ENCODE measurements at places on chromosomes 5 and 9.
A peak's percentile ranks its signal among the peaks of the same experiment; 100 is the strongest.

DNA sequence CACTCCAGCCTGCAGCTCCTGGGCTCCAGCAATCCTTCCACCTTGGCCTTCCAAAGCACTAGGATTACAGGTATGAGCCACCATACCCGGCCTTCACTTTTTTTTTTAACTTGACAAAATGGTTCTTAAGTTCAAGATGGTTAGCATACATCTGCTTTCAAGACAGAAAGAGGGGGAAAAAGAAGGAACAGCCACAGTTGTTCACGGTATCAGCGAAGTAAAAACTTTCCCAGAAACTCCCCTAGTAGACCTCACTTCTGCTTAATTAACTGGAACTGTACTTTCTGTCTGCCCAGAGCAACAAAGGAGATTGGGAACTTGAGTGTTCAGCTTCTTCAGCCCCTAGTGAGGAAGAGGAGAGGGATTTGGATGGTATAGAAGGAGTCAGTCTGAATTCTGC, 116.7 kb downstream of the UGCG start:
- no peak for DNase-seq

- DNase-seq = no peak
Measured at GRCh38 chr9:100379862-100380261, 27.1 kb upstream of the TEX10 start.

GRCh38 chr9:132350861-132351315, 3.9 kb downstream of the SETX start:
- peak; percentile 50 for DNase-seq

DNA sequence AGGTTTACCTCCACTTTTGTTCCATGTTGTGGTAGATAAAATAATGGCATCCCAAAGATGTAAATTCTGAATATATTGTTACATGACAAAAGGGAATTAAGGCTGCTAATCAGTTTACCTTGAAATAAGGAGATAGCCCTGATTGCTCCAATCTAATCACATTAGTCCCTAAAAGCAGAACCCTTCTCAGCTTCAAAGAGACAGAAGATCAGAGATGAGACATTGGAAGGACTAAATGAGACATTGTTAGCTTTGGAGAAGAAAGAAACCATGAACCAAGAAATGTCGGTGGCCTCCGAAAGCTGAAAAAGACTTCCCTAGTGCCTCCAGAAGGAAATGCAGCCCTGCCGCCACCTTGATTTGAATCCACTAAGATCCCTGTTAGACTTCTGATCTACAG, 82.8 kb upstream of the PARP8 start:
- DNase-seq = no peak

DNA sequence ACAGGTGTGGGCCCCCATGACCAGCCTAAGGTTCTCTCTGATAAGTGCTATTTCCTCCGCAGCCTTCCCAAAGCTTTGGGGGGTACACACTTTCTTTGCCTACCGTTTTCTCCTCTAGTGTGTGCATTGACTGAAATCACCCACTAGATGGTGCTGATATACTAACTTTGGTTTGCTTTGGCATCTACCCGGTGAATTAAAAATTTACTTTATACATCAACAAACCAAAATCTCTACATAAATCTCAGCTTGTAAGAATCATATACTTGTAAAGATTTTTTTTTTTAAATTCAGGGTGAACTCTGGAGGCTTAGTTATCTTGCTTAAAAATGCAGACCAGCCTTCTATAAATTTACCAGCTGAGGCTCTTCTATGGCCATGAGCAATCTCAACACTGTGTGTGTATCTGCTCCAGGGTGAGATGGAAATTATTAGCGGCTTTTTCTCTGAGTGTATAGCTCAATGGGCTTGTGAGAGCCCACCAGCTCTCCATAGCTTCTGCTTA, 475.7 kb upstream of the TNC start:
- no peak for DNase-seq

DNA sequence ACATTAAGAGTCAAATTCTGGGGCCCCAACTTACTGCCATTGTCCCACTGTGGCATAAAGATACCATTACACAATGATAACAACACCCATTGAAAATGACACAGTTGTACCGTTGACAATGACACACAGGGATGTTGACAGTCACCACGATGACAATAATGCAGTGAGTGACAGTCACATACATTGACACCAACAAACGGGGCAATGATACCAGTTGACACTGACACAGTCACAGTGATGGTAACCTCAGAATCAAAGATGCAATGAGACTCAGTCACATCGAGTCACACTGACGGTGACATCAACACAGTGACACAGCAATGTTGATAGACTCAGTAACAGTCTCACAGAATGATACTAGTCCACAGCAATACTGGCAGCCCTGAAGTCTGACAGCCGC, 16.9 kb downstream of the CNTFR start:
- DNase-seq = no peak

DNA sequence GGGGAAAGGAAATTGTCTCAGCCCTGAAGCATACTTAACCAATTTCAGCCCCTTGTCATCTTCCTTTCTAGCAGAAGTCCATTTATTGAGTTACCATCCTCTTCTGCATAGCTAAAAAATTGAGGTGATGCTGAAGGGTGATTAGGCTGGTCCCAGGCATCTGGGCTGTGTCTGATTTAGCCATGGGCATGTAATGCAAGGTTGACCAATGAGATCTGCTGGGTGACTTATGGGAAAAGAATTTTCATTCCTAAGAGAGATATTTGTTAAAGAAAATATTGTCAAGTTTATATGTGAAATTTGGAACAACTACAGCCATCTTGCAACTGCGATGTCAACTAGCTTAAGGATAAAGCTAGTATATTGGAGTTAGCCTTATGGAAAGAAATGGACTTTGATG, 5.1 kb downstream of the ITGA2 start:
- DNase-seq = no peak

- no peak for DNase-seq
Measured at GRCh38 chr9:125447202-125447802, 185.7 kb downstream of the GAPVD1 start.

DNA sequence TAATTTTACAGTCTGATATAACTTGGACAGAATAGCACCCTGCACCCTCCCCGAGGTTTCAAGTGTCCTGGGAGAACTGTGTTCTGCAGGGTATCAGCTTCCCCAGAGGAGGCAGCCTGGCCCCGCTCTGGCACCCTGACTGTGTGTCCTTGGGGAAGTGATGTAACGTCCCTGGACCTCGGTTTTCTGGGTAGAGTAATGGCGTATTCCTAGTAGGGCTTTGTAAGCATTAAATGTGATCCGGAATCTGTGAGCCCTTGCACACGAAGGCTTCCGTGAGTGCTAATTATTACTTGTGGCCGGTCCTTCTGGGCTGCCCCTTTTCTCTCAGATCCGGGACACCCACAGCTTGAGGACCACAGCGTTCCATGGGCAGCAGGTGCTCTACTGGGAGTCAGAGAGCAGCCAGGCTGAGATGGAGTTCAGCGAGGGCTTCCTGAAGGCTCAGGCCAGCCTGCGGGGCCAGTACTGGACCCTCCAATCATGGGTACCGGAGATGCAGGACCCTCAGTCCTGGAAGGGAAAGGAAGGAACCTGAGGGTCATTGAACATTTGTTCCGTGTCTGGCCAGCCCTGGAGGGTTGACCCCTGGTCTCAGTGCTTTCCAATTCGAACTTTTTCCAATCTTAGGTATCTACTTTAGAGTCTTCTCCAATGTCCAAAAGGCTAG, 1.0 kb upstream of the CACFD1 start:
- DNase-seq = no peak

- no peak for DNase-seq
Measured at GRCh38 chr9:130433168-130433946, 11.4 kb upstream of the ASS1 start.

DNA sequence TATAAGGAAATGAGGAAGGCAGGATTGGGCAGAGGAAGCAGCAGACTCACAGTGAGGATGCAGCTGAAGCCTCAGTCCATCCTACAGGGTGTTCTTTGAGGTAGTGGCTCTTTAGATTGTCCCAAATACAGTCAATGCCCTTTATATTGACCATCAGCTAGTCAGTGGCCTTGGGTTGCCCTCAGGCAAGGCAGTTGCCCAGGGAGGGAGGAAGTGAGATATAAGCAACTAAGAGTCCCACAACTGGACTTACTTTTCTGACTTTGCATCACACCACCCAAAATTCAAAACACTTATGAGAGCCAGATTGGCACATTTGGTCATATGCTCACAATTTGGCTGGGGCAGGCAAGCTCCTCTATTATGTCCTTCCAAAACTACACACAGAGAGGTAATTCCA, 9.4 kb upstream of the SLC12A2 start:
- no peak for DNase-seq

DNA sequence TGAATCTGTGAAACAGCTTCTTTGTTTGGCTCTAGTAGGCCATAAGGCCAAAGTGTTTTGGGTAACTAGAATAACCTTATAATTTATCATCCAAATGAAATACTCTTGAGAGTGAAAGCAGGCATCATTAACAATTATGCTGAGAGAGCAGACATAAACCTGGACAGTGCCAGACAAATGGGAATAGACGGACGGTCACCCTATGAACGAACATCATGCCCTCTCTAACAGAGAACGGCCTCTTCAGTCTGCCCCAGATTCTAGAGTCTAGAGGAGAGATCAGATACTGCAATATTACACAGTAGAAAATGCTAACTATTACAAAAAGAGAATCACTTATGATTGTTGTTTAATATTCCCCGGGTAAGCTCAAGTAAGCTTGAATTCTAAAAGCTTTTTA, 68.5 kb downstream of the APBA1 start:
- DNase-seq = no peak

- no peak for DNase-seq
Measured at GRCh38 chr9:94029932-94030317, 54.3 kb upstream of the PTPDC1 start.

DNA sequence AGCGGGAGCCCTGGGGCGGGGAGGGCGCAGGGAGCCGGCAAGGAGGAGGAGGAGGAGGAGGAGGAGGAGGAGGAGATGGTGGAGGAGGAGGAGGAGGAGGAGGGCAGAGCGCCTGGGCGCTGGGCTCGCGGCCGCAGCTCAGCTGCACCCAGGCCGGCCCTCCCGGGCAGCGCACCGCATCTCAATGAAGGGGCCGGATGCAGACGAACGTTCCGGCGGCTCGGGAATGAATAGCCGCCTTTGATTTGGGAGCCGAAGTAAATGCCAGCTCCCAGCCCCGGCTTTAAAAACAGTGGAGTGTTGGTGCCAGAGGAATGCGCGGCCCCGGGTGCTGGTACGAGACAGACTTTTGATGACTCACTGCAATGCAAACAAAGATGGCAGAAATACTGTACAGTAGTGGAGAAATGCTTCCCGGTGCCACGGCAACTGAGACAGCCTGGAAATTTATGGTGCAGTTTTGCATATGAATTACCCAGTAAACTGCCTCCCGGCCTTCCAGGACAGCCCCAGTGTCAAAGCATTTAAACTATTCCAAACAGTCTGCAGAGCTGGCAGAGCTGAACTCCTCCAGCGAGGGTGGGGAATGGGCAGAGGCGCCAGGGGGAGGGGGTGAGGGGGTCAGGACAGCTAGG, 43.1 kb downstream of the NACC2 start:
- no peak for DNase-seq

- no peak for DNase-seq
Measured at GRCh38 chr9:72420783-72421182, 55.8 kb upstream of the ZFAND5 start.

- DNase-seq = no peak
Measured at GRCh38 chr9:134539586-134540194, 101.9 kb upstream of the COL5A1 start.

DNA sequence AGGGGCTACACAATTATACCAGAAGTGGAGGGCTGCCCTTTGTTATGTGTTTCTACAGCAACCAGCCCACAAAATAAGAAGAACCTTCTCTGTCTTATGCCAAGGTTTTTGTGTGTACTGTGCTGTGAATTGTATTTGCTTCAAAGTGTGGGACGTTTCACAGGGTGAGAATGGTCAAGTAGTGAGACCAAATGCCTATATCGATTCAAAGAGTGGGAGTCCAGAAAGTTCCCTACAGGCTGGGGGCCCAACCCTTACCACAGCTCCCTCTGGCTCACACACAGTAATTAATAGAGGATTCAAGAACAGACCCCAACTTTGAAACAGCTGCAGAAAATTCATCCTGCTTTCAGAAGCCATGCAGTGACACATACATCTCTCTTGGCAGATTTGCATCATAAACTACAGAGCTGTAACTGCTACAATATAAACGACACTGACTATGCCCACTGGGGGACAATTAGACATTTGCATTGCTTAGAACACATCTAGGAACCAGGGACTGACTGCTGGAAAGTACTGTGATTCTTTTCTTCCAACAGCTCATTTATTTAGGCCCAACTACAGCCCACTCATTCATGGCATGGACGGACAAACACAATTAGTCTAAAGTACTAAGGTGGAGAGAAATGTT, 12.8 kb downstream of the ENC1 start:
- DNase-seq = no peak

DNA sequence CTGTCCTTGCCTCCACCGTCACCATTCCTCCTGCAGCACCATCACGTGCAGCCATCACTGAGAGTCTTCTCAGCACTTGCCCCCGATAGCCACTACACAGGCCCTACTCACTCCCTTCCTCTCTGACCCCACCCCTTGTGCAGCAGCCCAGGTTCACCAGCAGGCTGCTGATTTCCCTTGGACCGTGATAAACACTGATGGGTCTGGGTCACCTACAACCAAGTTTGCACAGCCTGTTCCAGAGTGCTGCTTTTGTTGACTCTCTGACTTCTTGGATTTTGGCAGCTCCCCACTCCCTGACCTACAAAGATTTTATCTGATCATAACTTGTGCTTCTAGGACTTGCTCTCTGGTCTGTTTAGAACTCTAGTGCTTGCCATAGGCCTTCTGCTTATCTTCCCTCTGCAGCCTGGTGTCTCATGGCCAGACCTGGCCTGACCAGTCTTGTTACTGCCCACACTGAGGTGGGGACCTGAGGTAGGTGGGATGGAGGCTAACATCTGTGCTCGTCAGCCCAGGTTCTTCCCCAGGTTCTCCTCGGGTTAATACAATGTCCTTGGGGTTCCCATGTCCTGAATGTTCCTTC, 109.3 kb downstream of the TARS1 start:
- DNase-seq = no peak

DNA sequence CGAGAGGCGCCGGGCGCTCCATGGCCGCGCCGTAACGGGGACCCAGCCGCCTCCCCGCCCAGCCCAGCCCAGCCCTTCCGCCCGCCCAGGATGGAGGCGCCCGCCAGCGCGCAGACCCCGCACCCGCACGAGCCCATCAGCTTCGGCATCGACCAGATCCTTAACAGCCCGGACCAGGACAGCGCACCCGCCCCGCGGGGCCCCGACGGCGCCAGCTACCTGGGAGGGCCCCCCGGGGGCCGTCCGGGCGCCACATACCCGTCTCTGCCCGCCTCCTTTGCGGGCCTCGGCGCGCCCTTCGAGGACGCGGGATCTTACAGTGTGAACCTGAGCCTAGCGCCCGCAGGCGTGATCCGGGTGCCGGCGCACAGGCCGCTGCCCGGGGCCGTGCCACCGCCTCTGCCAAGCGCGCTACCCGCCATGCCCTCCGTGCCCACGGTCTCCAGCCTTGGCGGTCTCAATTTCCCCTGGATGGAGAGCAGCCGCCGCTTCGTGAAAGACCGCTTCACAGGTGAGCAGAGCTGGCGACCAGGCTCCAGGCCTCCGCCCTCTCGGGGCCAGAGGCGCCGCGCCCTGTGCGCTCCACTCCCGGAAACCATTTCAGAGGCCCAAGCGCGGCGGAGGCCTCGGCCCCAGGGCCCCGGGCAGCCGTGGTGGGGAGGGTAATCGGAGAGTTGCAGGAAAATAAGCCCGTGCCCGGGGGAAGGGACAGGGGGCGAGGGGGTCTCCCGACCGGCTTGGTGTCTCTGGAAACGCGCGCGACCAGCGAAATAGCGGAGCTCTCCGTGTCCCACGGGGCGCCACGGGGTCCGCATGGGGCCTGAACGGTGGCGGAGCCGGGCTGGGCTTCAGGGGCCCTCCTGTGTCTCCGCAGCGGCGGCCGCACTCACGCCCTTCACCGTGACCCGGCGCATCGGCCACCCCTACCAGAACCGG, 496 bp downstream of the TLX3 start:
- DNase-seq = no peak

Measured in KG1 (cell line).